GM23248 (cell line): ENCODE measurements at places on chromosomes 4 and X. TPM values are rescaled to one million over a fixed set of nuclear protein-coding genes. Genes with fewer than 3 reads are reported as not detected.

KIF4A gene
- total RNA-seq: 5.6 and 7.5 TPM in 2 replicates

- peak; percentile 74 for DNase-seq
- no peaks in the 10 kb centered on the region for H3K27me3 ChIP-seq
These were observed 112.3 kb downstream of the NYX start for GRCh38 chrX:41559235-41560052.

GRCh38 chr4:118939169-118939783 lies 50.6 kb downstream of the SYNPO2 start:
- no peaks in the 10 kb centered on the region for H3K27me3 ChIP-seq
- H3K4me3 ChIP-seq: no peak overlapping the region
- no peak overlapping the region for H3K27ac ChIP-seq
- peaks cover 7% of the 10 kb centered on the region for H3K4me1 ChIP-seq
- DNase-seq: no peak

CCDC110 gene
- 0.22 and 0.38 TPM in 2 replicates for total RNA-seq

DNA sequence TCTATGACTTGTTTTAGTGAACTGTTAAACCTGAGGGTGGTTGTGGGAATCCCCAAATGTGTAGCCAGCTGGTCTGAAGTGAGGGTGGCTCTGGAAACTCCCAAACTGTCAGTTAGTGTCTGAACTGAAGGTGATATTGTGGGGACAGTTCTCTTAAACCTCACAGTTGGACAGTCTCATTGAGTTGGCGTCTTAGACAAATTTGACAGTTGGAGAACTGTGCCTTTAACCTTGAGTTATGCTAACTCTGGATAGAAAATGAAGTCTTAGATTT lies 20.7 kb upstream of the CTSO start:
- DNase-seq: no peak
- 0 out of 2 replicates have a peak, but pooled peaks cover 3% of the 10 kb centered on the region for H3K27me3 ChIP-seq
- peaks cover 8% of the 10 kb centered on the region; the same call in 1 of the 2 replicates for H3K4me1 ChIP-seq
- no peak overlapping the region for H3K4me3 ChIP-seq
- no peak overlapping the region for H3K27ac ChIP-seq

TLR10 gene
- not detected in 2 replicates for total RNA-seq

GRCh38 chr4:39312816-39313215 lies 53.3 kb downstream of the RFC1 start:
- no peaks in the 10 kb centered on the region for H3K4me1 ChIP-seq
- no peak for DNase-seq
- no peaks in the 10 kb centered on the region for H3K27me3 ChIP-seq
- no peak overlapping the region for H3K4me3 ChIP-seq

PDK3 gene
- 7.0 and 8.7 TPM in 2 replicates for total RNA-seq

DNA sequence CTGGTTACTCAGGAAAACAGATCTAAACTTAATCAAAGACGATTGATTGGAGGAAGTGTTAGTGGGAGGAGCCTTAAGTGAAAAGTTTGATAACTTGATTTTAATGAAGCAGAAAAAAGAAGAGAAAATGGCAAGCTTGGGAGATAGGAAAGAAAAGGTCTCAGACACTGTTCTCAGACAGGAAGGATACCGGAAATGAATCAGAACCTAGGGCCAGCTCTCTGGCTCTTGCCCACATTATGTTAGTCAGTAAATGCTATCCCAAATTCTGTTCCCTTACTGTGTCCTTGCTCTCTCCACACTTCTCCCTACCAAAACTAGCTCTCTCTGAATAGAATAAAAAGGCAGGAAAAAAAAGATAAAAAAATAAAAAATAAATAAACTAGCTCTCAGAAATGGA lies 48.6 kb upstream of the TMEM164 start:
- H3K27me3 ChIP-seq: no peaks in the 10 kb centered on the region
- H3K4me1 ChIP-seq: peaks cover 14% of the 10 kb centered on the region; the same call in 1 of the 2 replicates
- no peaks in the 10 kb centered on the region for H3K36me3 ChIP-seq
- peak; percentile 64 for DNase-seq
- no peak overlapping the region for H3K4me3 ChIP-seq
- 0 out of 2 replicates have a peak overlapping the region, but pooled peaks have one; percentile 12 for H3K27ac ChIP-seq

DNA sequence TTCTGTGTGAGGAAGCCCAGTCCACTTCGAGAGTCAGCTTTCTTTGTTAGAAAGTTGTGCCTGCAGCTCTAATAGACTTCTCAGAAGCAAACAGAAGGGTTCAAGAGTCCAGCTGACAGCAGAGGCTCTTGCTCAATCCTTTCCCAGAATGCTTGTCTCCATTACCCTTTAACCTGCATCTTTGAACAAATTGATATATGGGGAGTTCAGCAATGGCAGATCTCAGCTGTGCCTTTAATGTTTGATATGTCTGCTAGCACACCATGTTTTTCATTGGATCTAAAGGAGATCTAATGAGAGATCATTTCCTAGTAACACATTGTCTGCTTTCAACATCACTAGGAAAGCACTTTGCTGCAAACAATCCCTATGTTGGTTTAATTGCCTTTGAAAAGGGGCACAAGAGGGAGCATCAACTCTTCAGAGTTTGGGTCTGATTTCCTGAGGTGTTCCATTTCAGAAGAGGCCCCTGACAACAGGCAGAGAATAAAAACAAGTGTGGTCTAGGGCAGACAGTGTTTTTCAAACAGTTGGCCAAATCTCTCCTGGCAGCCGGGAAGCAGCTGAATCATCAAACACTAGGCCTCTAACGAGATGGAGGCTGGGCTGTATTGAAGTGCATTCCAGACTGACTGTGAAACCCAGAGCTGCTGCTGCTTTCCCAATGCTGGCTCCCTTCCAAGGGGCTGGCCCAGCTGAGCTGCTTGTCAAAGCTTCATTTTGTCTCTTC lies 55.5 kb downstream of the LUZP4 start:
- peaks cover 16% of the 10 kb centered on the region for H3K4me1 ChIP-seq
- no peak overlapping the region for H3K4me3 ChIP-seq
- peak; percentile 93 for DNase-seq
- no peaks in the 10 kb centered on the region for H3K36me3 ChIP-seq
- H3K27me3 ChIP-seq: no peaks in the 10 kb centered on the region

DNA sequence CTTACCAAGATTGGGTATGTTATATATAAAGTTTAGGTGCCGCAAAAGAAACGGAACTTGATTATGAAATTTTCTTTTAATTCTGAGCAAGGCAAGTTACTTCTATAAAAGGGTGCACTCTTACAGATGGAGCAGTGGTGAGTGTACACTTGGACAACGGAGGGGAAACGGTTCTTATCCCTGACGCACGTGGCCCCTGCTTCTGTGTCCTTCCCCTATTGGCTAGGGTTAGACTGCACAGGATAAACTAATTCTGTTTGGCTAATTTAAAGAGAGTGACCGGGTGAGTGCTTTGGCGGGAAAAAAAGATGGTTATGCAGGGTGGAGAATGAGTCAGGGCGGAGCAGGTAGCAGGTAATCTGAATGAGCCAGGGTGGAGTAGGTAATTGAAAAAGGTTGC lies 149.5 kb downstream of the GC start:
- no peaks in the 10 kb centered on the region for H3K4me1 ChIP-seq
- no peak overlapping the region for H3K4me3 ChIP-seq
- no peak overlapping the region for H3K27ac ChIP-seq

DNA sequence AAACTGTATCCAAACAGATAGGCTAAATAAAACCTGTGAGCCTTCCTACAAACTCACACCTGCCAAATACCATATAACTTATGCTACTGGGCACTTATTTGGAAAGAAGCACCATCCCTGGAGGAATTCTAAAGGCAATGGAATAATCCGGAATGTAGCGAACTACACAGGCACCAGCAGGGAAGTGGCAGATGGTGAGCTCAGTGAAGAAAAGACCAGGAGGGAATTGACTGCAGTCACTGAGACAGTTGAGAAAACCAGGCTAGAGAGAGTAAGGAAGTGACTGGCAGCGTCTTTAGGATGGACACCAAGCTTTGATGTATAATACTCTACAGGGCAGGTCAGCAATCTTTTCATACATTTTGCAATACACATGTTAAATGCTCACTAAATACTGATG lies 16.3 kb downstream of the NDNF start:
- no peak for DNase-seq
- no peaks in the 10 kb centered on the region for H3K4me1 ChIP-seq
- no peaks in the 10 kb centered on the region for H3K27me3 ChIP-seq
- H3K36me3 ChIP-seq: no peaks in the 10 kb centered on the region

EXOC1L gene
- total RNA-seq: not detected in 2 replicates

GRCh38 chr4:7357323-7357722 lies 77.4 kb downstream of the PSAPL1 start:
- H3K4me1 ChIP-seq: peaks cover 14% of the 10 kb centered on the region
- H3K36me3 ChIP-seq: no peaks in the 10 kb centered on the region
- H3K4me3 ChIP-seq: no peak overlapping the region
- DNase-seq: no peak
- H3K27ac ChIP-seq: no peak overlapping the region
- no peaks in the 10 kb centered on the region; the same call in 1 of the 2 replicates for H3K27me3 ChIP-seq

PLP1 gene
- total RNA-seq: 0.22 and 0.76 TPM in 2 replicates

ATP8A1 gene
- 0.11 and 0.25 TPM in 2 replicates for total RNA-seq

- H3K4me1 ChIP-seq: peaks cover 13% of the 10 kb centered on the region
- peak within 1 kb of the TSS; percentile 84 for H3K4me3 ChIP-seq
- no peaks in the 10 kb centered on the region for H3K27me3 ChIP-seq
- H3K36me3 ChIP-seq: no peaks in the 10 kb centered on the region
- H3K27ac ChIP-seq: peak within 1 kb of the TSS; percentile 44
These were observed at the start of gene ADGRA3 for GRCh38 chr4:22515888-22516541. Gene ADGRA3 (minus strand): TSS chr4:22516066. CDS start chr4:22515784, 282 bp downstream.

DNA sequence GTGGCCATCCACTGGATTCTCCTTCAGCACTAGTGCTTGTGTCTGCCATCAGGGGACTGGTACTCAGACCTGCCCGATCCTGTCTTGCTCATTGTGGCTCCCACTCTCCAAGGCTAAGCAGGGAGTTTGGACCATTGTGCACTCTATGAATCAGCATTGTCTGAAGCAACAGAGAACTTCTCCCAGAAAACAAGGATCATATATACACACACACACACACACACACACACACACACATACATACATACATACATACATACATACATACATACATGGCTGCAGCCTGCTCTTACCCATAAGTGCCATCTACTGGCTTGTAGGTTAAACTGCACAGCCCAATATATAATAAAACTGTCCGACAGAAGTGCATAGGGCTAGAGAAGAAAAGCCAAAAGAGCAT lies 345.3 kb upstream of the LCORL start:
- no peaks in the 10 kb centered on the region for H3K27me3 ChIP-seq
- no peak overlapping the region for H3K27ac ChIP-seq
- no peak overlapping the region for H3K4me3 ChIP-seq
- DNase-seq: peak; percentile 56
- H3K36me3 ChIP-seq: no peaks in the 10 kb centered on the region
- H3K4me1 ChIP-seq: no peaks in the 10 kb centered on the region

CT45A10 gene
- total RNA-seq: not detected in 2 replicates

- H3K27ac ChIP-seq: peak overlapping the region; percentile 38
- peak; percentile 68 for DNase-seq
- H3K4me1 ChIP-seq: peaks cover 14% of the 10 kb centered on the region
- H3K27me3 ChIP-seq: no peaks in the 10 kb centered on the region
- no peaks in the 10 kb centered on the region; the same call in 1 of the 2 replicates for H3K36me3 ChIP-seq
- H3K4me3 ChIP-seq: no peak overlapping the region
These were observed 5.6 kb upstream of the ADD1 start for GRCh38 chr4:2837904-2838496.

GRCh38 chr4:52651996-52652672 lies 7.0 kb downstream of the USP46 start:
- no peaks in the 10 kb centered on the region for H3K4me1 ChIP-seq
- no peak overlapping the region for H3K4me3 ChIP-seq
- no peak overlapping the region for H3K27ac ChIP-seq
- H3K36me3 ChIP-seq: no peaks in the 10 kb centered on the region
- DNase-seq: no peak
- no peaks in the 10 kb centered on the region for H3K27me3 ChIP-seq

DNA sequence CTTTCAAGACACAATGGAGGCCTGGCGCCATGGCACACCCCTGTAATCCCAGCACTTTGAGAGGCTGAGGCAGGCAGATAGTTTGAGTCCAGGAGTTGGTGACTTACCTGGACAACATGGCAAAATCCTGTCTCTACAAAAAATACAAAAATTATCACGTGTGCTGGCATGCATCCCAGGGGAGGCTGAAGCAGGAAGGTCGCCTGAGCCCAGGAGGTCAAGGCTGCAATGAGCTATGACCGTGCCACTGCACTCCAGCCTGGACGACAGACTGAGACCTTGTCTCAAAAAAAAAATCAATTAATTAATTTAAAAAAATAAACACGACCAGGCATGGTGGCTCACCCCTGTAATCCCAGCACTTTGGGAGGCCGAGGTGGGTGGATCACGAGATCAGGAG lies 2.0 kb upstream of the CTPS2 start:
- no peaks in the 10 kb centered on the region for H3K36me3 ChIP-seq
- no peaks in the 10 kb centered on the region for H3K4me1 ChIP-seq
- no peak overlapping the region for H3K27ac ChIP-seq
- H3K27me3 ChIP-seq: no peaks in the 10 kb centered on the region

XPNPEP2 gene
- 0.65 and 1.9 TPM in 2 replicates for total RNA-seq

- no peak overlapping the region for H3K4me3 ChIP-seq
- H3K36me3 ChIP-seq: no peaks in the 10 kb centered on the region
- DNase-seq: no peak
- H3K27ac ChIP-seq: no peak overlapping the region
These were observed 721.6 kb downstream of the RPA4 start for GRCh38 chrX:97605271-97605670.

POLN gene
- total RNA-seq: 1.8 and 3.9 TPM in 2 replicates

- no peaks in the 10 kb centered on the region for H3K36me3 ChIP-seq
- H3K27ac ChIP-seq: no peak overlapping the region
- H3K4me1 ChIP-seq: peaks cover 10% of the 10 kb centered on the region; the same call in 1 of the 2 replicates
- no peak for DNase-seq
- H3K4me3 ChIP-seq: peak overlapping the region; percentile 65
These were observed 276.1 kb downstream of the BCOR start for GRCh38 chrX:39821709-39822095.

GRCh38 chrX:43850629-43851028 lies 31.6 kb downstream of the MAOB start:
- DNase-seq: no peak
- H3K4me3 ChIP-seq: no peak overlapping the region
- no peak overlapping the region for H3K27ac ChIP-seq
- no peaks in the 10 kb centered on the region for H3K27me3 ChIP-seq
- no peaks in the 10 kb centered on the region for H3K4me1 ChIP-seq

DNA sequence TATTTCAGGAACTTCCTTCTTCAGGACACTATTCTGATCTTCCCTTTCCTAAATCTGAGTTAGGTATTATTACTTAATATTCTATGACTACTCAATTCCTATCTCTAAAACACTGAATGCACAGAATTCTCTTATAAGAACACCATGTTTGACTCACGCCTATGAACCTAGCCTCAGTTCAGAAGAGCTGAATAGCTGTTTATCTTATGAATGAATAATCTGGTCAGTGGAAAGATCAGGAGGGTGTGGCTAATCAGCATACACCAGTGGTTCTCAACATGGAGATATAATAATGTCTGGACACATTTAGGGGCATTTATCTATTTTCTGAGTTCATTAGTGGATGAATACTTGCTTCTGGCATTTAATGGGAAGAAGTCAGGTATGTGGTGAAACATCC lies 24.2 kb downstream of the EPHA5 start:
- no peak overlapping the region for H3K27ac ChIP-seq
- H3K27me3 ChIP-seq: no peaks in the 10 kb centered on the region
- no peak for DNase-seq
- H3K4me1 ChIP-seq: no peaks in the 10 kb centered on the region
